ENCODE measurements at places on chromosomes 7 and 10. TPM values are rescaled to one million over a fixed set of nuclear protein-coding genes. Genes with fewer than 3 reads are reported as not detected.

The LIPM gene
- total RNA-seq: not detected

DNA sequence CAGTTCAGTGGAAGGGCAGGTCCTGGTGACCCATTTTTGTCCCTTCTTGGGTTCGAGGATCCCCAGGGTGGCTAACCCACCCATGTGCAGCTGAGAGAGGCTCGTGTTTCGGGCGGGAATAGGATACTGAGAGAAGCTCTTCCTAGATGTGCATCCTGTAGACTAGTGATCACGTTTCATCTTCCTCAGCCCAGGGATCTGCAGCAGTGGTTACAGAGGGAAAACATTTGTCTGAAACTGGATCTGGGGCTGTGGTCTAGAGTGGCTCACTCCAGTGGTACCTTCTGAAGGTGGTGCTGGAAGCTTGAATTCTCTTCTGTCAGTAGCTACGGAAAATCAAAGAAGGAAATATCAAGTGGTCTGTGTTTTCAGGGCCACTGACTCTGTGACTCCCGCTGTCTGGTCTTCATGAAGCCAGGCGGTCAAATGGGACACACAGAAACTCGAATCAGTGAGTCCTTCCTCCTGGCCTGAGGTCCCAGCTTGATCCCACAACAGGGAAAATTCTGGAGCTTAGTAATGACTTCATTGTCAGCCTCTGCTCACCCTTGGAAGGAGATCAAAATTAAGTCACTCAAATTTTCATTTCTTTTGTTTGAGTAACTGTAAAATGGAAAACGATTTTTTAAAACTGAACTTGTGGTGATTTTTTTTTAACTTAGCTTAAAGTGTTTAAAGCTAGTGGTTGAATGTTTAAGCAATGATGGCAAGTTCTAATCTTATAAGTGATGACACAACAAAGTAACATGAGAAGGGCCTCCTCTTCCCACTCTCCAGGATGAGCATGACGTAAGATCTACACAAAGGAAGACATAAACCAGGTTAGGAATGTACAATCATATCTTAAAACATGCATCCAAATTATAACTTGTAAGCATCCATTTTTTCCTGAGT, 469.3 kb upstream of the KLF6 start:
- H3K27me3 ChIP-seq: no peaks in the 10 kb centered on the region
- peaks cover 4% of the 10 kb centered on the region for H3K4me1 ChIP-seq
- H3K36me3 ChIP-seq: no peaks in the 10 kb centered on the region
- peak overlapping the region; percentile 76 for H3K27ac ChIP-seq
- no peak overlapping the region for H3K4me3 ChIP-seq

DNA sequence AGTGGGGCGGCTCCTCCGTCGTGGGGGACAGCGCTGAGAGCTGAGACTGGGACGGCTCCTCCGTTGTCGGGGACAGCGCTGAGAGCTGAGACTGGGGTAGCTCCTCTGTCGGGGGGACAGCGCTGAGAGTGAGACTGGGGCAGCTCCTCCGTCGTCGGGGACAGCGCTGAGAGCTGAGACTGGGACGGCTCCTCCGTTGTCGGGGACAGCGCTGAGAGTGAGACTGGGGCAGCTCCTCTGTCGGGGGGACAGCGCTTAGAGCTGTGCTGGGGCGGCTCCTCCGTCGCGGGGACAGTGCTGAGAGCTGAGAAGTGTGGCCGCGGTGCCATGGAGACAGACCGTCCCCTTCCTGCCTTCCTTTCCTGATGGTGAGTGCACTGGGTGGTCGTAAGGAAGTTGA, 136.4 kb downstream of the DYNC2I1 start:
- no peak for DNase-seq
- no peaks in the 10 kb centered on the region for H3K4me1 ChIP-seq
- H3K4me3 ChIP-seq: no peak overlapping the region
- no peaks in the 10 kb centered on the region for H3K27me3 ChIP-seq
- H3K27ac ChIP-seq: no peak overlapping the region

GRCh38 chr10:48779077-48779476, 94.4 kb downstream of the WDFY4 start:
- no peaks in the 10 kb centered on the region for H3K27me3 ChIP-seq
- no peaks in the 10 kb centered on the region for H3K36me3 ChIP-seq
- H3K4me3 ChIP-seq: no peak overlapping the region
- no peak overlapping the region for H3K27ac ChIP-seq
- no peaks in the 10 kb centered on the region for H3K4me1 ChIP-seq

The ATP5F1C gene
- 132 TPM for total RNA-seq

The TRIM50 gene
- not detected for total RNA-seq

DNA sequence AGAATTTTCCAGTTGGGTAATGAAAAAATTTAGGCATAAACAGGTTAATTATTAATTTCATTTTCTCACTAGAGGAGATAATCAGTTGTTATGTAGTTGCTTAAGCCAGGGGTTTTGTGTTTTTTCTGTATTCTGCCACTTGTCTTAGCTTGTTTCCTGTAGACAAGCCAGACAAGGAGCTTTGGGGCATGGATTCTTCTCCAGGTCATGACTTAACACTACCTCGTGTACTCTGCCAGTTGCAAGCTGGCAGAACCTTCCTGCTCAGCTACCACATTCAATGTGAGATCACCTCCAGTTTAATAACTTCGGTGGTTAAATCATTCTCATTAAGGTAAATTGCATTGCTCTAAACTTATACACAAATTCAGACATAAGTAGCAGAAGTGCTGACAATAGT, 1.8 kb downstream of the CCM2 start:
- H3K4me1 ChIP-seq: no peaks in the 10 kb centered on the region
- DNase-seq: no peak

The SPDYE2B gene
- total RNA-seq: not detected

DNA sequence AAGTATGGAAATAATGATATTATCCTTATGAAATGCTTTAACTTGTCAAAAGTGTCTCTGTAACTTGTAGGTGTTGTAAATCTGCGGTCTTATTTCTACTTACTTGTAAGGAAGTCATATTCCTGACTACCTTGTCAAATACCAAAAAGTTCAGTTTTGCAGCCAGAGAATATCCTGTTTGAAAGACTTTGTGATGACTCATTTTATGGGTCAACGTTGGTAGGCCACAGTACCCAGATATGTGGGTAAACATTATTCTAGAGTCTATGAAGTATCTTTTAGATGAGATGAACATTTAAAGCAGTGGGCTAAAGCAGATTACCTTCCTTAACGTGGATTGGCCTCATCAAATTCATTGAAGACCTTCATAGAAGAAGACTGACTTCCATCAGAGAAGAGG, 195.3 kb downstream of the PPP1R9A start:
- no peaks in the 10 kb centered on the region for H3K27me3 ChIP-seq
- DNase-seq: no peak
- H3K36me3 ChIP-seq: no peaks in the 10 kb centered on the region
- H3K27ac ChIP-seq: no peak overlapping the region
- H3K4me1 ChIP-seq: no peaks in the 10 kb centered on the region

Measured in ascending aorta (tissue), 2 donors.